ENCODE measurements at places on chromosomes 1 and 21.

- no peak for DNase-seq
These were observed 16.3 kb downstream of the DPYD start for GRCh38 chr1:97904534-97904933.

GRCh38 chr1:79785561-79785960 lies 779.0 kb upstream of the ADGRL4 start:
- DNase-seq: no peak

GRCh38 chr1:168918860-168919741 lies 187.4 kb upstream of the ATP1B1 start:
- no peak for DNase-seq

DNA sequence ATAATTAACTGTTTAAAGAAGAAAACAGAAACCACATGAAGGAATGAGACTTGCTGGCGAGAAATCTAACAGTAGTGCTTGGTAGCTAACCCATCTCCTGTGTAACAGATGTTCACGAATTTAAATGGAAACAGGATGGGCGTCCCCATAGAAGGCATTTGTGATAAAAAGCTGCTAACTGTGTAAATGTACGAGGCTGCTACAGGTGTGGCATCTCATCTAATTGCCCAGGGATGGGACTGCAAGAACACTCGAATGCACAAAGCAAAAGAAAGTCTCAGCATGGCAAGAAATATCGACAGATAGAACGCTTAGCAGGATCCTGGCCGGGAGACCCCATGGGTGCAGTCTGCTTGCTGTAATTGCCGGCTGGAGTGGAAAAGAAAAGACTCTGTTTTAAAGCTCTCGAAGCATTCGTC lies 112.7 kb downstream of the RUNX1 start:
- DNase-seq: no peak

DNA sequence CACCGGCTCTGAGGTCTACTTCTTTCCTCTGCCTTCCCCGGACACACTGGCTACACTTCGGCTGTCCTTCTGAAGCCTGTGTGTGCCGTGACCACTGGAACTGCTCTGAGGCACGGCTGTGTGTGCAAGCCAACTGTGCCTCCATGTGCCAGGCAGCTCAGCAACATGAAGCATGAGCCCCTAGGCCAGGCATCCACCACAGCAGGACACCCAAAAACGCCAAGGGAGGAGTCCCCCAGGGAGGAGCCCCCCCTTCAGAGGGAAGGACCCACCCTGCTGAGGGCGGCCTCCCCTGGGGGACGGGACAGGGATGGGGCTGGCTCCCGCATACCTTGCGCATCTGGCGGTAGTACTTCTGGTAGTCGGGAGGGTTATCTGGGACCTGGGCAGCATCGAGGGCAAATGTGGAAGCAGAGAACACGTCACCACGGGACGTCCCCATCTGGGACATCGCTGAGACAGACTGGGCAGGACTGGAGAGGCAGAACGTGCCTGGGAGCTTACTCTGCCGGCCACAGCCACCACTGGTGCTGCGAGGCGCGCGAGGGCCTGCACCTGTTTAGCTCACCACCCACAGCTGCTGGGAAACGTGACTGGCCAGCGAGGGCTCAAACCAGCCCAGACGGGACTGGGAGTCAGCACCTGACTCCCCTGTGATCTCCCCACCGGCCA lies 20.5 kb downstream of the LSS start:
- DNase-seq: no peak

GRCh38 chr1:67367370-67368045 lies 59.8 kb downstream of the IL12RB2 start:
- DNase-seq: no peak

GRCh38 chr1:2981981-2982614 lies 39.2 kb upstream of the ACTRT2 start:
- DNase-seq: no peak

GRCh38 chr1:198575798-198576641 lies 35.5 kb upstream of the ATP6V1G3 start:
- no peak for DNase-seq

DNA sequence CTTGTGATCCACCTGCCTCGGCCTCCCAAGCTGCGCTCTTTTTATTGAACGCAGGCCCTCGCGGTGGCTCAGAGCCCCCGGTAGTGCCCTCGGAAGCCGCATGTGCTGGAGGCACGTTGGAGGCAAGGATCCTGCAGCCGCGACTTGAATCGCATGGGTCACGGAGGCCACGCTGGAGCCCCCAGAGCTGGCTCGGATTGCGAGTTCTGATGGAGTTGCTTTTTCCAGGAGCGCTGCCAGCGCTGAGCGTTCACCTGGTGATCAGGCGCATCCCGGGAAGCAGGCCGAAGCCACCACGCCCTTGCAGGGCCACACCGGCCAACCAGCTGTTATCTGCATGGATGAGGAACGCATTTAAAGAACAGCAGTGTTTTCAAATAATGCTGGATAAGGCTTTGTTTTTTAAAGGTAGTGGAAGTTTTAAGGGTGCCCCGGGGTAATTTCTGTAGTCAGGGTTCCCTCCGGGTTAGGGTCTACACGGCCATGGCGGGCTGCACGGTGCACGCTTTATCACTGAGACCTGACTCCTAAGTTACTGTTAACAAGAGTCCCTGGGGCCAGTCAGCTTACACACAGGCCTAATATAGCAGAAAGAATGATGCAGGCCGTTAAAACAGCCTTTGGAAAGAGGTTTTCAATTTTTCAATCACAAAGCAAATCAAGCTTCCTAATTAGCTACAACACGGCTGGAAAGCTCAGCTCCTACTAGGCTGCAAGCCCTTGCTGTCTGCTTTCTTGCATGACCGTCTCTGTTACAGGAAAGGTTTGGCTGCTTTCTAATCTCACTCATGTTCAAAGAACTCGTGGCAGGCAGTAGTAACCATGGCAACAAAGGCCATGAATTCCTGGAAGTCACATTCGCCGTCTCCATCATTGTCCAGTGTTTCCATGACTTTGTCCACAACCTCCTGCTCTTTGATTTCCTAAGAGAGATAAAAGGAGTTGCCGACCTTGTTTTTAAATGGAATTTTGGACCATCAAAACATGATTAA lies 6.0 kb downstream of the S100B start:
- peak; percentile 68 for DNase-seq

DNA sequence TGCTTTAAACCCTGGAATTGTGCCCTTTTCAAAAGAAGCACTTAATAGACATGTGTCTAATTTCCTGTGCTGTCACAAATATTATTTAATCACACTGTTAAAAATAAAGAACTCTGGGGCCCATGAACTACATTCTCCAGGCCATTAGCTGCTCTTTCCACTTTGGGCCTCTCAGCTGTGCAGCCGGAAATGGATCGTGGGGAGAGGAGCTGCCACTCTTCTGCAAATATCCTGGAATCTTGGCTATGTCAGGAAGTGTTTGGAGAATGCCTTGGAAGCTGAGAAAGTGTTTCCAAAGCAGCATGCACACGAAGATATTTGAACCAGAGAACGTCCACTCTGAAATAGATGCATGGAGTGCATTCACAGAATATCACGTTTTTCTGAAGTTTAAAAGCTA lies 27.5 kb upstream of the VPS26C start:
- DNase-seq: no peak

DNA sequence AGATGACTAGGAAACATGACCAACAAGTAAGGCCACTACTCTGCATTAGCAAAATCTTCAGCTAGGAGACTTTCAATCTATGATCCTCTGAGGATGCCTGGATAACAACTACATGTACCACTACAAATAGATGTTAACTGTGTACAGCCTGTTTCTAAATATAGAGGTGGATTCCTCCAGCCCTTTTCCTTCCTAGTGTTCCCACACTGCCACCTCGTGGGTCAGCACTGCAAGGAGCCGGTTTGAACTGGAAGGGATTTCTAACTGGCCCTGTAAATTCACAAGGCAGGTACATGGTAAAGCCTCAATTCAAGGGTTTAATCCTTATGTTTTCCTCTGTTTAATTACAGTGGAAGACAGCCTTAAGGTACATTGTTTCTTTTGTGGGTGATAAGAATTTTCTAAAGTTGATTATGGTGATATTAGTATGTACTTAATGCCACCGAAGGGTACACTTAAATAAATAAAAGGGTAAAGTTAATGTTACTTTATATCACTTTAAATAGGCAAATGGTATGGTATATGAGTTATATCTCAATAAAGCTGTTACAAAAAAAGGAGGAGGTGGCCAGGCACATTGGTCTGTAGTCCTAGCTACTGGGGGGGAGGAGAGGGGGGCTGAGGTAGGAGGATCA lies 14.4 kb downstream of the SMYD3 start:
- no peak for DNase-seq

DNA sequence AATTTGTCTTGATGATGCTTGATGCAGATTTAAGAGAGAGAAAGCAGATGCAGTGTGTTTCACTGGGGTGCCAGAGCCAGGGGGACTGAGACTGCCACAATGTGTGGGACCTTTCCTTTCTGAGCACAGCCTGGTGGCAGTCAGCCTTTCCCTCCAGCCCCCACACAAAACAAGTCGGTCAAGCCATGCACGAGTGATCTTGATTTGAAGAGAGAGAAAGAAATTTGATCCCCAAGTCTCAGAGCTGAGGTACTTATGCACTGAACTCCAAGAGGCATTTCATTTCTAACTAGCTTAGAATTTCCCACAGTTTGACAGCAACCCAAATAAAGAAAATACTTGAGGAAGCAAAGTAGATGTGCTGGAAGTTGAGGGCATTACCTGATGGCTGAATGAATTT lies 193.8 kb downstream of the ST6GALNAC3 start:
- DNase-seq: no peak

DNA sequence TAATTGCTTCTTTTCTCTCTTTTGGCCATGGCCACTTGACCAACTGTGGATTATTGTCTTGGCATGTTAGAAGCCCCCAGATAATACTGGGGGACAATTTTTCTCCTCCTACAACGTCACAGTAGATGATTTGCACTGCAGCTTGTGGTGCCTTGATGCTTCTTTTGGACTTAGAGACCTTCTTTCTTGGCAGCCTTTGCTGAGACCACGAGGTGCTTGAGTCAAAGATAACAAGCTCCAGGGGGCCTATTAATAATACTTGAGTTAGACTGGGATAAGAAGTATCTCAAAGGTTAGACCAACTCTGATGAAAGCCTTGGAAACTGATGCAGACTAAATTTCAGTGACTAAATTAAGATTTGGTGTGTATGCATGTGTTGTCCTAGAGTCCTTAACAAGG lies 3.2 kb downstream of the PPP1R12B start:
- no peak for DNase-seq

DNA sequence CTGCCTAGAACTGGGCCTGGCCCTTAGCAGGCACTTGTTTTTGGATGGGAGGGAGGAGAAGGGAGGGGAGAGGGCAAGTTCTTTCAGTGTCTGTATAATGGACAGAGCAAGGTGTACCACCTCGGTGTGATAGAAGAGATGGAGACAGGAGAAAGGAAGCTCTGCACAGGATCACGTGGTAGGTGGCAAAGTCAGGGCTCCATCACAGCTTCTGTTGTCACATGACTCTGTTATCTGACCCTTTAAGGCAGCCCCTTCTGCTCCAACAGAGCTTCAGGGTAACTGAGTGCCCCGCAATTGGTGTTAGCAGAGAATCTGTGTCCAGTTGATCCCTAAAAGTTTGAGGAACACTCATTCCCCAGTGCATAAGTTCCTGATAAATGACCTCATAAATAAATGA lies 16.5 kb upstream of the ETS2 start:
- no peak for DNase-seq

DNA sequence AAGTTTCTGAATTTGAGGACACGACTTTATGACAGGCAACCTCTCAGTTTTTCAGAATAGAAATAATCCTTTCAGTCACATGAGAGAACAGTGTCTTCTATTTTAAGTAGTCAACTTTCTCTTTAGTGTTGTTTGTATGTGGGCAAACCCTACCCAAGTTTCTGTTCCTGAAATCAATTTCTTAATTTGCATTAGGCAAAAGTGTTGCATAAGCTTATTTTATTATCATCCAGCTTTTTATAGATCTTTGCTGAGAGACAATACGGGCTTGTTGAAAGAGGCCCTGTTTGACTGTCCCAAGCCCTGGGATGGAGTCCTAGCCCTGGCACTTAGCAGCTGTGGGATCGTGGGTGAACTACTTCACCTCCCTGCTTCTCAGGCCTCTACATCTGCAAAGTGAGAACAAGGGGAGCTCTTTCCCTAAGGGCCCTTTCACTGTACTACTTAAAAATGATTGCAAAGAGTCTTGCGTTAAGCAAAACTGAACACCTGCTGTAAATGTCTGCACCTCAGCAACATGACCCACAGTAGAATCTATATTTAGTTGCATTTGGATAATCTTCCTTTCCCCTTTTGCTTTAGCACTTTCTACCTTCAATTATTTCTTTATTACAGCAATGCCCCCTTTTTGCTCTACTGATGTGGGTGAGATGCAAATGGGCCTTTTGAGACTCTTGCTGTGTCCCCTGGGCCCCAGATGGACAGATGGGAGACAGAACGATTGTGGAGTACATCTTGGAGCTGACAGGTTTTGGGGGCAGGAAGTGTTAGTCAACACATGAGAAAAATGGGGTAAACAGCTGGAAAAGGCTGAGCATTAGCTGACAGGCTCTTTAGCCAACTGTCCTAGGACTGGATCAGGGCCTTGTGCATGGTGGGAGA lies 41.0 kb upstream of the SCAF4 start:
- DNase-seq: no peak

- DNase-seq: no peak
These were observed 22.8 kb upstream of the PDE9A start for GRCh38 chr21:42630626-42631025.

GRCh38 chr1:58065520-58065919 lies 481.0 kb downstream of the OMA1 start:
- no peak for DNase-seq

GRCh38 chr1:239560921-239561320 lies 174.6 kb downstream of the CHRM3 start:
- DNase-seq: no peak

- DNase-seq: no peak
These were observed 29.2 kb upstream of the HHAT start for GRCh38 chr1:210299501-210299900.

DNA sequence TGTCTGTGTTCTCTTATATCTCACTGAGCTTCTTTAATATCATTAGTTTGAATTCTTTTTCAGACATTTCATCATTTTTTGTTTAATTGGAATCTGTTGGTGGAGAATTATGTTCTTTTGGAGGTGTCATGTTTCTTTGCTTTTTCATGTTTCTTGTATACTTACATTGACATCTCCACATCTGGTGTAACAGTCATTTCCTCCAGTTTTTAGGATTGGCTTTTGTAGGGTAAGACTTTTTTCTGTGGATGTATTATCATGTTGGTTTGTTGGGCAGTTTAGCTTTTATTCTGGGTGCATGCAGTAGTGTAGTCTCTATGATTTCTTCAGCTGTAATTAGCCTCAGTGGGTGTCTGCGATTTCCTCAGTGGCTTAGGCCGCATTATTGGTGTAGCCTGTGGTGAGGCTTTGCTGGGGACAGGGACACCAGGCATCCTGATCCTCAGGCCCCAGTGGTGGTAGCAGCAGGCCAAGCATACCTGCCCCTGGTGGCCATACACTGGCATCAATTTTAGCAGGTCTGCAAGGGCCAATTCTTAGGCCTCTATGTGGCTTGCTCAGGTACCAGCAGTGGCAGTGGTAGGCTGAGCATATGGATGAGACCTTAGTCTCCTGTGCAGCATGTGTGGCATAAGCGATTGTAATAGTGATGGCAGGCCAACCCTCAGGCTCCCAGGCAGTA lies 77.6 kb upstream of the SAMD13 start:
- DNase-seq: no peak

GRCh38 chr1:27660300-27660835 lies 11.6 kb downstream of the IFI6 start:
- no peak for DNase-seq

Measured in BJ (cell line).